Right atrium auricular region (tissue), 2 donors: ENCODE measurements at places on chromosomes 13 and 19. TPM values are rescaled to one million over a fixed set of nuclear protein-coding genes. Genes with fewer than 3 reads are reported as not detected.

The ERICH4 gene
- total RNA-seq, result not detected

The SULT2B1 gene
- total RNA-seq, result not detected

The SOX1 gene
- not detected for total RNA-seq

The ELL gene
- total RNA-seq, result 12.4 TPM

The FARP1 gene
- 15.5 TPM for total RNA-seq

DNA sequence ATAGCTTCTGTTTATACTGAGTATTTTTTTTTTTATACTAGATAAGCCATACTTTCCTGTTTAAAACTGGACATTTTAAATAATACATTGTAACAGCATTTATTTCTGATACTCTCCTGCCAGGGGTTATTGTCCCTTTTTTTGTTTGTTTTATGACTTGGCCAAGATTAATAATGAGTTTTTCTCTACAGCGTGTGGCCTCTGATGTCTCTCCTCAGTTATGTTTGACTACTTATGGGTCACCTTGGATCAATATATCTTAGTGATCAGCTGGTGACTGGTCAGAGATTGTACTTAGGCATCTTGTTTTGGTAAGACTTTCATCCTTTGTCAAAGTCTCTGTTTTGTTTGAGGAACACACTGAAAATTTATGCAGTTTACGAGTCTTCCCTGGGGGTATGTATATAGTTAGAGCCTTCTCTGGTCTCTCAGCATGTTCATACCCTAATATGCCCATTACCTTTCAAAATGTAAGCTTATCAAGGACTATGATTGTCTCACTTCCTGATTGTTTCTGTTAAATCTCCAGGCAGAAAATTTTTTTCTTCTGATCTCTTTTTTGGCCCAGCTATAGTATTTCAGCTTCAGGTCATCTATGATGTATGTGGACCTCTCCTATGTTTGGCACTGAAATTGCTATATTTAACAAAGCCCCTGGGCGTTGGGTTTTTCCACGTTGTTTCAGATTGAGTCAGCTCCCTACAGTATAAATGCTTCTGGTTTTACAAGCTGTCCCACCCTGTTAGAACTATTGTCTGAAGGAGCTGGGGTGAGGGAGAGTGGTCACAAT, 87.9 kb downstream of the URI1 start:
- no peaks in the 10 kb centered on the region for H3K27me3 ChIP-seq
- H3K36me3 ChIP-seq, result no peaks in the 10 kb centered on the region
- H3K4me3 ChIP-seq, result no peak overlapping the region
- no peaks in the 10 kb centered on the region for H3K4me1 ChIP-seq
- no peak for DNase-seq

- H3K4me1 ChIP-seq, result peaks cover 5% of the 10 kb centered on the region
- H3K27ac ChIP-seq, result no peak overlapping the region
- no peak overlapping the region for H3K4me3 ChIP-seq
- H3K27me3 ChIP-seq, result no peaks in the 10 kb centered on the region
Observed at GRCh38 chr19:7442423-7442822, 46.4 kb downstream of the PEX11G start.

- no peaks in the 10 kb centered on the region for H3K36me3 ChIP-seq
- no peak for DNase-seq
- H3K4me3 ChIP-seq, result no peak overlapping the region
Observed at GRCh38 chr19:5337126-5337525, 3.5 kb downstream of the PTPRS start.

DNA sequence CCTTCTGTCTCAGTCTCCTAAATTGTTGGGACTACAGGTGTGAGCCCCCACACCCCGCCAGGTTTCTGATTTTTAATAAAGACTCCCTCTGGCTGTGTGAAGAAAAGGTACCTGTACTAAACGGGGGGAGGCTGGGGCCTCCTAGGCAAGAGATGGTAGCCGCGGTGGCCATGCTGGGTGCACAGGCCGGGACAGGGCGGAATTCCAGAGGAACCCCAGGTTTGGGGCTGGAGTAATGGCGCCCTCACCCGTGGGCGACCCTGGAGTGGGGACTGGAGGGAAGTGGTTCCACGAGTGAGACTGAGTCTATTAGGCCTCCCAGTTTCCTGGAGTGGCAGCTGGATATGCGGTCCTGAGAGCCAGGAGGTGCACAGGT, 1.6 kb upstream of the CBARP start:
- H3K36me3 ChIP-seq, result no peaks in the 10 kb centered on the region
- peaks cover 56% of the 10 kb centered on the region for H3K4me1 ChIP-seq
- H3K4me3 ChIP-seq, result no peak overlapping the region
- H3K27ac ChIP-seq, result peak overlapping the region; percentile 99
- H3K27me3 ChIP-seq, result no peaks in the 10 kb centered on the region

DNA sequence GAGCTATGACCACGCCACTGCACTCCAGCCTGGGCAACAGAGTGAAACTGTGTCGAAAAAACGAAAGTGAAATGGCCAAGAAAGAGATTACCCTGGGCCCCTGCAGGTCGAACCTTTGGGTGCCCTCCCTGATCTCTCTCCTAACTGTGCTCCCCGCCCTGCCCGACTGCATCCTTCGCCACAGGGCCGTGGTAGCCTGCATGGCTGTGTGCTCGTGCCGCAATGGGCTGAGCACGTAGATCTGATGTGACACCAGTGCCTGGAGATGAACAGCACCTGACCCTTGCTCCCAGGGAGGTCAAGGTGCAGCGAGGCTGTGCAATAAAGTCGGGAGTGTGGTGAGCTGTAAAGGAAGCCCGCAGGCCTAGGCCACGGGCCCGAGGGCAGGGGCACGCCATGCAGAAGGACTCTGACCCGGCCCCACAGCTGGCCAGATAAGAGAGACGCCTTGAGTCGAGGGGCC, 60.2 kb downstream of the PEX11G start:
- no peak overlapping the region for H3K4me3 ChIP-seq
- no peak overlapping the region for H3K27ac ChIP-seq
- H3K4me1 ChIP-seq, result no peaks in the 10 kb centered on the region
- DNase-seq, result no peak

DNA sequence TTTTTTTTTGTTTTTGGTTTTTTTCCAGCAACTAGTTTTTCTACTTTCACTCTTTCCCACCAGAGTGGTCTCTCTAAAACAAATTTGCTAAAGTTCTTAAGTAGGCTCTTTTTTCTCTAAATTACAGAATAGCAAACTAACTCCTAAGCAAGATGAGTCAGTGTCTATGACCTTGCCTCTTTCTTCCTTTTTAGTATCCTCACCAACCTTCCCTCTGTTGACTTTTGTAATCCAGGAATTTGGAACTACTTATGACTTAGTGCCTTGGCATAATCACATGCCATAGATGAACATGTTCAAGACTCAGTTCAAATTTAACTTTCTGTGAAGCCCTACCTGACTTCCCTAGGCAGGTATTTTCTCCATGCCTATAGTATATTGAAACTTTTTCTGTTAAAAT, 32.3 kb upstream of the AKAP11 start:
- H3K36me3 ChIP-seq, result no peaks in the 10 kb centered on the region
- DNase-seq, result no peak
- no peak overlapping the region for H3K4me3 ChIP-seq
- no peaks in the 10 kb centered on the region for H3K27me3 ChIP-seq
- H3K27ac ChIP-seq, result no peak overlapping the region
- H3K4me1 ChIP-seq, result no peaks in the 10 kb centered on the region

- no peak for DNase-seq
- H3K27me3 ChIP-seq, result no peaks in the 10 kb centered on the region
- H3K27ac ChIP-seq, result peak overlapping the region; percentile 68
- no peaks in the 10 kb centered on the region for H3K4me1 ChIP-seq
- H3K4me3 ChIP-seq, result peak overlapping the region; percentile 59
- H3K36me3 ChIP-seq, result no peaks in the 10 kb centered on the region
Observed at GRCh38 chr13:113759525-113760137, 605 bp downstream of the TMEM255B start.

DNA sequence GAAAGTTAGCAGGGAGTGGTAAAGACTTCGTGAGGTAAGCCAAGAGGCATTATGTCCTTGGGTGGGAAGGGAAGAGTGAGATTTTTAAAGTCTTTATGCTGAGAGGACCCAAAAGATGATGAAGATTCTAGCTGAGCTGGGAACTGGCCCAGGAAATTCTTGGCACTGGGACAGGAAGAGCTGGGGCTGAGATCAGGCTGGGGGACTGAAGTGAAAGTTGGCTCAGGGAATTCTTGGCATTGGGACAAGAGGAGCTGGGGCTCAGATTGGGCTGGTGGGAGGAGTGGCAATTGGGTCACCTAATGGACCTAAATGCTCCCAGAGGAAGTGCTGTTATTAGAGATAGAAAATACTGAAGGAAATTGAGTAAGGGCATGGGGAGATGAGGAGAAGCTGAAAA, 8.8 kb downstream of the SCEL start:
- H3K4me1 ChIP-seq, result peaks cover 9% of the 10 kb centered on the region
- no peak overlapping the region for H3K4me3 ChIP-seq
- DNase-seq, result peak; percentile 72
- no peaks in the 10 kb centered on the region for H3K27me3 ChIP-seq
- H3K36me3 ChIP-seq, result no peaks in the 10 kb centered on the region

- H3K36me3 ChIP-seq, result no peaks in the 10 kb centered on the region
- H3K4me1 ChIP-seq, result no peaks in the 10 kb centered on the region
- no peak overlapping the region for H3K4me3 ChIP-seq
- H3K27me3 ChIP-seq, result no peaks in the 10 kb centered on the region
- peak overlapping the region; percentile 94 for H3K27ac ChIP-seq
- no peak for DNase-seq
Observed at GRCh38 chr13:113407103-113407530, 43.2 kb upstream of the GRTP1 start.

- H3K4me3 ChIP-seq, result peak overlapping the region; percentile 72
- H3K27me3 ChIP-seq, result no peaks in the 10 kb centered on the region
- no peaks in the 10 kb centered on the region for H3K4me1 ChIP-seq
Observed at GRCh38 chr19:49150106-49150943, 4.9 kb downstream of the HRC start.
